ENCODE measurements at places on chromosomes 7 and 10.

DNA sequence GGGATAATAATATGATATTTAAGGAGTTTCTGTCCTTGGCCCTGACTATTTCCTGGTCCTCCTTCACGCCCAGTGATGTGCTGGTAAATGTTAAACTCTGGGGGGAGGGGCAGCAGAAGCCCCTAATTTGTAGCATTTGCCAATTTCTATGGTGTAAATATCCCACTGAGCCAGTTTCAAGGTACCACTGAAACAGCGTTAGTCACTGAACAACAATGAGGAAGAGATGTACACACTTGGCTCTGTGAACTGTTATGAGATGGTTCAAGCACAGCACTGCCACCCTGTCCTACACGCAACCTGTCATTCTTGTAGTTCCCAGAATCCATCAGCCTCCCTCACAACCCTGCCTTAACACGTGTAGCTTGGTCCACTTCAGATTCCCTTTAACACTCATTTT is 39.8 kb downstream of the MET start:
- no peak for DNase-seq

- DNase-seq = no peak
Observed at GRCh38 chr10:105356626-105357025, 715.5 kb downstream of the SORCS3 start.

GRCh38 chr10:30534465-30535144 is 94.9 kb downstream of the LYZL2 start:
- DNase-seq = peak; percentile 86

DNA sequence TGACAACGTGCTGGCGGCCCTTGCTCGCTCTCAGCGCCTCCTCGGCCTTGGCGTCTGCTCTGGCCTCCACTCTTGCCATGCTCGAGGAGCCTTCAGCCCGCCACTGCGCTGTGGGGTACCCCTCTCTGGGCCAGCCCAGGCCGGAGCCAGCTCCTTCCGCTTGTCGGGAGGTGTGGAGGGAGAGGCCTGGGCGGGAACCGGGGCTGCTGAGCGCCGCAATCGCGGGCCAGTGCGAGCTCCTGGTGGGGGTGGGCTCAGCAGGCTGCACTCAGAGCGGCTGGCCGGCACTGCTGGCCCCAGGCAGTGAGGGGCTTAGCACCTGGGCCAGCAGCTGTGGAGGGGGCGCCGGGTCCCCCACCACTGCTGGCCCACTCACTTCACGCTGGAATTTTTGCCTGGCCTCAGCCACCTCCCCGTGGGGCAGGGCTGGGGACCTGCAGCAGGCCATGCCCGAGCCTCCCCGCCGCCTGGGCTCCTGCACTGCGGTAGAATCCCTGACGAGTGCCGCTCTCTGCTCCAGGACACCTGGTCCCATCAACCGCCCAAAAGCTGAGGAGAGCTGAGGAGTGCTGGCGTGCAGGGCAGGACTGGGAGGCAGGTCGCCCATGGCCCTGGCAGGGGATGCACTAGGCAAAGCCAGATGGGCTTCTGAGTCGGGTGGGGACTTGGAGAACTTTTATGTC is 372.2 kb upstream of the NRG3 start:
- DNase-seq = no peak

- no peak for DNase-seq
Observed at GRCh38 chr10:131000743-131001142, 310.8 kb downstream of the TCERG1L start.

GRCh38 chr7:78226059-78226719 is 427.6 kb downstream of the PHTF2 start:
- DNase-seq = no peak

DNA sequence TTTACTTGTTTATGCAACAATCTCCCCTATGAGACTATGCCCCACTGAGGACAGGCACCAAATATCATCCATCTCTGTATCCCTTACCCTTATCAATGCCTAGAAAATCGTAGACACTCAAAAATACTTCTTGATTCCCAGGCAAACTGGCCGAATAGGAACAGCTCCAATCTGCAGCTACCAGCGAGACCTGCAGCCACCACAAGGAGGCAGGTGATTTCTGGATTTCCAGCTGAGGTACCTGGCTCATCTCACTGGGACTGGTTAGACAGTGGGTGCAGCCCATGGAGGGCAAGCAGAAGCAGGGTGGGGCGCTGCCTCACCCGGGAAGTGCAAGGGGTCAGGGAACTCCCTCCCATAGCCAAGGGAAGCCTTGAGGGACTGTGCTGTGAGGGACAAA is 10.8 kb upstream of the PPP1R3C start:
- no peak for DNase-seq

DNA sequence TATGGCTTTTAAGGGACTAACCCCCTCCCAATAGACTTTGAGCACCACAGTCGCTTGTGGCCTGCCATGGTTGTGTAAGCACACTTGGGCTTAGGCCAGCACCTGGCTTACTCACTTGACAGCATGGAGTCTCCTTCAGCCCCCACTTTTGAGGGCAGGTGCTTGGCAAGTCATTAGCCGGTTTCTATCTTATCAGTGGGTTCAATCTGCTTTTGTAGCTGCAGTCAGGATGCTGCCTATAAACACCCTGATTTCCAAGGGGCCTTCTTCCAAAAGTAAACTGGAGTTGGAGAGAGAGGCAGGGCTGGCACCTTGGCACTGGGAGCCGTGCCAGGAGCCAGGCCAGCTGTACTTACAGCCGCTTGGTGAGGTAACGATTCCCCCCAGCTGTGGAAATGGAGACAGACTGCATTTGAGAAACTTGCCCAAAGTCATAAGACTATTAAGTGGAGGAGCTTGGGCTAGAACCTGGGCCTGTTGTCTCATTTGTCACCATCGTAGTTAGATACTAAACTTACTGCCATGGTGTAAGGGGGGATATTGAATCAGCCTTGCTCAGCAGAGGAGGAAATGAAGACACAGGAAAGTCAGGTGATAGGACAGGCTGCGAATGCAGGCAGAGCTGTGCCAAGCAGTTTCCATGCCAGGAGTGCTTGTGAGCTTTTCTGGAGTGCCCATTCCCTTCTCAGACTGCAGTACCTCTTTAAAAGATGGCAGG is 92.2 kb upstream of the EFCAB10 start:
- DNase-seq = no peak

- DNase-seq = peak; percentile 68
Observed at GRCh38 chr10:51389415-51390321, 309.7 kb downstream of the CSTF2T start.

- no peak for DNase-seq
Observed at GRCh38 chr10:118842843-118843624, 88.3 kb upstream of the CACUL1 start.

DNA sequence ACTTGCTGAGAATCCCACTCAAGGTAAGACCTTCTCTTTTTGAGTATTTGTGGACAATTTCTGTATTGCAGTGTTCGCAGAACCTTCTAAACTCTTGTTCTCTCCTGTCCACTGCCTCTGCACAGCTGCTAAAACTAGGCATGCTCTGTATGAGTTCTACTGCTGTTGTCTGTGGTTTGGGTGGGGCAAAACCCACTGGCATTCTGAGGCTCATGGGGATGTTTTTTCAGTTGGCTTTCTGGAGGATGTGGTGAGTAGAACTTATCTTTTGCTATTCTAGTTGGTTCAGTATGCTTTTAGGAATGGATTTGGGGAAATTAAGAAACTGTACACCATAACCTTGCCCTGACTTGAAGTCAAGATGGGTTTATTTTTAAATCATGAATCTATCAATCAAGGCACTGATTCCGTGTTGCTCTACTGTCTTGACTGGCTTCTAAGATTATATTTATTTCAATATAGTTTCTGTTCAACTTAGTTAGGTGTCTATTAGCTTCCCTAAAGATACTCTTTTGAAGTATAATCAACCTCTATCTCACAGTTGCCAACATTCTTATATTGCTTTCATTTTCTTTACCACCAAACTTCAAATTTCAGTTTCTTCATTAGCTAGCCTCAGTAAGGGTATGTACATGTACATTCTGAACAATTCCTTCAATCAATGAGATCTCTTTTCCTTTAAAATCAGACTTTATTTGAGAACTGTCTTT is 25.0 kb upstream of the C1GALT1 start:
- DNase-seq = peak; percentile 22

- DNase-seq = no peak
Observed at GRCh38 chr10:14757394-14757793, 17.3 kb downstream of the FAM107B start.

DNA sequence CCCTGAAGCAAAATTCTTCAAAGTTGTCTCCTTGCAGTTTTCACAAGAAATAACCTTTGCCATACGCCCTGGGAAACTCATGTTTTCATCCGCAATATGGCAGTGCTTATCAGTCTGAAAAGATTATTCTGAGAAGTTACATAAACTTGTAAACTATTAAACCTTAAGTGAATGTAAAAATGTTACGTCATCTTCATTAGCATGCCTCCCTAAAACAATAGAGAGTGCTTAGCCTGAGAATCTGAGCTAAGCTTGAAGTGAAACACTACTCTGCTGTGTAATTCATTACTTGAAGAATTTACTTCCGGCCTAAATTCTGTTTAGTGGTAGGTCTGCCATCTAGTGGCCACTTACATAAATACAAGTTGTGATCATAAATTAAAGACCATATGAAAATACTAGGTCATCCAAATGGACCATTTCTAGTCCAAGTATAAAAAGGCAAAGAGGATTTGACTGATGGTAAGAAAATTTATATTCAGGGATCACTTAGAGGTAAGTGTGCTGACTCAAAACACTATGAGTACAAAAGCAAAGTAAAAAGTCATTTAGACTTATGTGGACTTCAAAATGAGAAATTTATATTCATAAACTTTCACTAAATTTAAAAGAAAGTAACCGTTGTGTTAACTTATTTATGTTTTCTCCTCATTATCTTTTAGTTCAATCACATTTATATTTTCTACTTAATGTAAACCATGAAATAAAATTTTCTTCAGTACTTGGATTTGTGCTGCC is 745.1 kb upstream of the LRRTM3 start:
- DNase-seq = peak; percentile 80

Measured in Kasumi-1 (cell line).